ENCODE measurements at places on chromosomes 4 and X.

DNA sequence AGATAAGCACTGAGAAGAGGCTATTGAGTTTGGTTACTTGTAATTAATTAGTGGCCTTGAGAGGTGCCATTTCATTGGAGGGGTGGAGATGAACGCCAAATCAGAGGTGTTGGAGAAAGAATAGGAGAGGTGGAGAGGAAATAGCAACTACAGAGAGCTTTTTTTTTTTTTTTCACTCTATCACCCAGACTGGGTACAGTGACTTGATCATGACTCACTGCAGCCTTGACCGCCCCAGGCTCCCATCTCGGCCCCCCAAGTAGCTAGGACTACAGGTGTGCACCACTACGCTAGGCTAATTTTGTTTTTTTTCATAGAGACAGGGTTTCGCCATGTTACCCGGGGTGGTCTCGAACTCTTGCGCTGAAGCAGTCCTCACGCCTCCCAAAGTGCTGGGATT, 5.2 kb downstream of the NHS start:
- DNase-seq, result no peak

- DNase-seq, result no peak
Observed at GRCh38 chrX:49934148-49934547, 11.8 kb downstream of the CLCN5 start.

GRCh38 chr4:148800336-148800885, 358.2 kb upstream of the NR3C2 start:
- no peak for DNase-seq

DNA sequence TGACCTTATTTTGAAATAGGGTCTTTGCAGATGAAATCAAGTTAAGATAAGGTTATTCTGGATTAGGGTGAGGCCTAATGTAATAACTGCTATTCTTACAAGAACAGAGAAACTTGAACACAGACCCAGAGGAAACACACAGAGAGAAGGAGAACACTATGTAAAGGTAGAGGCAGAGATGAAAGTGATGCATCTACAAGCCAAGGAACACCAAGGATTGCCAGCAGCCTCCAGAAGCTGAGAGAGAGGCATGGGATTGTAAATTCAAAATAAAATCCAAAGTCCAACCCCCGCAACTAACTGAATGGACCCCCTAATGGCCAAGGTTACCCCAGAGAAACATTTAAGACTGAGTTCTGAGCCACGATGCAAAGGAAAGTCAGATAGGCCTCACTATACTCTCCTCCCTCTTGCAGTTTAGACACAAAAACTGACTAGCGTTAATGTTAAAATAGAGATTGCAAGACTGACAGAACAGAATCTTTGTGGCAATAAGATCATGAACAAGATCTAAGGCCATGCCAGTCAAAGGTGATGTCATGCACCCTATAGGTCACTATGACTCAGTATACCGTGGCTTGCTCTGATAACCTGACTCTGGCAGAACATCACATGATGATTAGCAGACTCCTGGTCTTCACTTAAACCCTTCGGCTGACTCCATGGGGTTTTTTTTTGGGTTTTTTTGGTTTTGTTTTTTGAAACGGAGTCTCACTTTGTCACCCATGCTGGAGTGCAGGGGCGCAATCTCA, 42.9 kb downstream of the DDX60L start:
- no peak for DNase-seq

GRCh38 chrX:49842621-49843020, 13.5 kb downstream of the PAGE4 start:
- no peak for DNase-seq

DNA sequence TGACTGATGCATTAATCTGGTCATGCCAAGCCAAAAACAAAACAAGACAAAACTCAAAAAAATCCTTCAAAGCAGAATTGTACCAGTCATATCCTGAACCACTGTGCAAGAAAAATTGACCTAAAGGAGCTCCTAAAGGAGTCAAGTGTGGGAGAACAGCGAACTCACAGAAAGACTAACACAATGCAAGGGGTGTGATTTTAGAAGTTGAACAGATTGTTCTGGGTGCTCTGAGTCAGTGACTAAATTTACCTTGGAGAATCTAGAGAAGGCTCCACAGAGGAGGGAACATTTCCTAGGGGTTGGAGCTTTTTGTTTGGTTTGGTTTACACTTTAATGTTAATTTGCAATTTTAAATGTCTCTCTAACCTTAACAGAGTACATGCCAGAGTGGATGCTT, 48.9 kb upstream of the PHF8 start:
- no peak for DNase-seq

DNA sequence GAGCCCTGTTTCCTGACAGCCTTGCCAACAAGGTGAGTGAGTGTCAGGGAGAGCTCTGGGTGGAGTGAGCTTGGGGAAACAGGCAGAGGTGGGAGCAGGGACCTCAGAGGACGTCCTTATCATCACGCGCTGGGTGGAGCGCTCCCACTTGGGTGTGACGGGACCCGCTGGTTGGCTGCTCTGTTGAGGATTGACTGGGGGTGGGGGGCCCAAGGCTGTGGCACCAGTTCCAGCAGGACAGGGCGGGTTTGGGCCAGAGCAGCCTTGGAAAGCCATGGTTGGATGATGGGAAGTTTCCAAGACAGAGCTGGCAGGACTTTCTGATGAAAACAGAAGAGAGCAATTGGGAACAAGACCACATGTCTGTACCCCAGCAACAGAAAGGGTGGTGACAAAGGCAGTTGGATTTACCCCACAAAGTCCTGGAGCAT, 3.0 kb upstream of the PCGF3 start:
- DNase-seq, result no peak

- no peak for DNase-seq
Observed at GRCh38 chrX:111375747-111376146, 36.2 kb downstream of the DCX start.

- DNase-seq, result no peak
Observed at GRCh38 chr4:60648774-60649173, 551.4 kb upstream of the ADGRL3 start.

GRCh38 chr4:110480031-110480549, 4.1 kb downstream of the ENPEP start:
- no peak for DNase-seq

DNA sequence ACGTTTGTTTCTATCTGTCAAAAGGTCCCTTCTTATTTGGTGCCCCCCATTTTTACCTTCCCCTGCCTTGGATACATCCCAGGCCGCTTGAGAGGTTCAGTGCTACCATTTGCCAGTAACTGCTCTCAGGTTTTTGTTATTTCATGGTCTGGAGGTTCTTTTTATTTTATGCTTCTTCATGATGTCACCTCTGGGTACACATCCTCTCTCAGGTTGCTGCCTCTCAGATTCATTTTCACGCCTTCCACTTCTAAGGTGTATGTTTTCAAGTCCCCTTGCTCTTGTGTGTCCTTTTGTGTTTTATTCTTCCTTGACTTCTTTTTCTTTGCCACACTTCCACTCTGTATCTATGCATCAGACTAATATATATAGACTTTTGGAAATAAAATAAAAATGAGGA, 640.1 kb upstream of the AADAT start:
- no peak for DNase-seq

DNA sequence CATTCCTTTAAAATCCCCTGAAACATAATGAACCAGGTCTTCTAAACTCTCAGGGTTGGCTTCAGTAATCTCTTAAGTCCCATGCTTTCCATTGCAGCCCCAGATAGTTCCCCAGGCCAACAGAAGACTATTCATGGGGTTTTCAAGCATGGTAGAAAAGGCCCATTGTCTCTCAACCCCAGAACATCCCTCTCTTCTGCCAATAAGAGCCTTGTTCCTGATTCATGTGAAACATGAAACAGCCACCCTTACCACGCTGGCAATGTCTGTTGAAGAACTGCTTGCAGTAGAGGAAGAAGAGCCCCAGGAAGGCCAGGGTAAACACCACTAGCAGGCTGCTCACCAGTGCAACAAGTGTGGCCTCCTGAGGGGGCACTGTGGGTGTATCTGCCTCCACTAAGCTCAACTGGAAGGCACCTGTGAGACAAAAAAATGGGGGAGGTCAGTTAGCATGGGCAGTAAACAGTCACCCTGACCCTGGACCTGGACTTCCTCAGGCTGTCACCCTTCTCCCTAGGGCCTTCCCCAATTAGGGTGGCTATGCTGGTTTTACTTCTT, 36.4 kb downstream of the EDA2R start:
- no peak for DNase-seq

DNA sequence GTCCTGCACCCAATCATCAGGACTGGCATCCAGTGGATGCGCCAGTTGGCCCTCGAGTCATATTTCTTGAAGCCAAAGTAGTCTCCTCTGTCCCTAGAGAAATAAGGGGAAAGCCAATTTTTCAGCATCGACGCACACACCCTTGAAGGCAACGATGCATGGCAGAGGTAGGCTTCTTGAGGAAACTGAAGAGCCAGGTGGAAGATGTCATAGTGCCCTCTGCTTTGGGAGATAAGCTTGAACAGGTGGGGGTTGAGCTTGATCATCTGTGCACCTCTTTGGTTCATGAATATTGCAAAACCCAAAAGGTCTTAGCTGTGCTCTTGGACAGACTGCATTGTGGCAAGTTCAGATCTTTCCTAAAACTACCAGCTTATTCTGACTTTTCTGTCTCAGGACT, 34.6 kb upstream of the WDR1 start:
- DNase-seq, result no peak

DNA sequence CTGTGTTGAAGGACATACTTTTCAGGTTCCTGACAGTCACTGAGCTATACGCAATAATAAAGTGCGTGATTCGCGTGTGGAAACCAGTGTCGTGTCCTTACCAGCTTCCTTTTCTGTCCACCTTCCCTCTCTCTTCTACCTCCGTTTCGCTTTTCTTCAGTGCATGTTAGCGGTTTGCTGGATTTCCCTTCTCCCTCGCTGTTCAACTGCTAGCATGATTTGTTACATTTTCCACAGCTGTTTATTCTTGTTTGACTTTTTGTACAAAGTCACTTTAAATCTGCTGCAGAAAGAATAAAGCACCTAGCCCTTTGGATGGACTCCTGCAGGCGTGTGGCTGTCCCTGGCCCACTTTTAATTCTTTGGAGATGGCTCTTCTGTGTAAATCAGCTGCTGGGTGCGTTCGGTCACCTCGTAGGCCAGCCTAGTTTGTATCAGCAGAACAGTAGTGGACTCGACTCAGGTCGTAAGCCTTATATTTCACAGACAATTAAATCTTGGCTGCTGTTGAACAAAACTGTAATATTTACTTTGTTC, 8.9 kb upstream of the HAND2 start:
- no peak for DNase-seq

DNA sequence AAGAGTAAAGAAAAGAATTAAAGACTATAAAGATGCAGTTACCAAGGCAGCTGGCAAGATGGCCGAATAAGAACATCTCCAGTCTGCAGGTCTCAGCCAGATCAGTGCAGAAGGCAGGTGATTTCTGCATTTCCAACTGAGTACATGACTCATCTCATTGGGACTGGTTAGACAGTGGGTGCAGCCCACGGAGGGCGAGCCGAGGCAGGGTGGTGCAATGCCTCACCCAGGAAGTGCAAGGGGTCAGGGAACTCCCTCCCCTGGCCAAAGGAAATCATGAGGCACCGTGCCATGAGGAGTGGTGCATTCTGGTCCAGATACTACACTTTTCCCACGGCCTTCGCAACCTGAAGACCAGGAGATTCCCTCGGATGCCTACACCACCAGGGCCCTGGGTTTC, 20.5 kb downstream of the SPIN4 start:
- DNase-seq, result no peak

- no peak for DNase-seq
Observed at GRCh38 chrX:84363663-84364062, 138.6 kb downstream of the HDX start.

DNA sequence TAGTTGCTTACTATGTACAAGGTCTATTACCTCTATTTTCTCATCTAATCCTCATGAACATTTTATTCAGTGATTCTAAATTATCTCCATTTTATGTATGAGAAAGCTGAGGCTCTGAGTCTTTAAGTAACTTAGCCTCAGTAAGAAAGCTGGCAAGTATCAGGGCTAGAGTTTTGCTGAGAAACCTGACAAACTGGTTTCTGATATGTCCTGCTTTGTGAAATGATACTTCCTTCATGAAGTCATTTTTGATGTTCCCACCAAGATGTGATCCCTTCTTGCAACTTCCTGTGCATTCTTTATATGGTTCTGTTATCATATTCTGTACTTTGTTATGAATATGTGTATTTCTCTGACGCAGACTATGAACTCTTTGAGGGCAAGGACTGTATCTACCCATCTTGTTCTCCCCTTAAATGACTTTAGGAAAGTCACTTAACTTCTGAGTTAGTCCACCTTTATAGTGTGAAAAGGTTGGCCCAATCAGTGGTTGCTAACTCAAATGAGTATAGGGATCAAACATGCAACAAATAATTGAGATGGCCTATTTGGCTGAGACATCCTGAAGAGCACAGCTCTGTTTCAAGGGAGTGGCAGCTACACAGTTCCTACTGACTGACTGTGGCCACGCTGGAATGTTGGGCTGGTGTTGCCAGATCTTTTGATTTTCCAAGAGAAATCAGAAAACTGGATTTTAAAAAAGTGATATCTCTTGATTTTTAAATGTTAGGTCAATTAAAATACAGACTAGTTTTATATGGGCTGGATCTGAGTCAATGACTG, 127.9 kb upstream of the AMOT start:
- no peak for DNase-seq

DNA sequence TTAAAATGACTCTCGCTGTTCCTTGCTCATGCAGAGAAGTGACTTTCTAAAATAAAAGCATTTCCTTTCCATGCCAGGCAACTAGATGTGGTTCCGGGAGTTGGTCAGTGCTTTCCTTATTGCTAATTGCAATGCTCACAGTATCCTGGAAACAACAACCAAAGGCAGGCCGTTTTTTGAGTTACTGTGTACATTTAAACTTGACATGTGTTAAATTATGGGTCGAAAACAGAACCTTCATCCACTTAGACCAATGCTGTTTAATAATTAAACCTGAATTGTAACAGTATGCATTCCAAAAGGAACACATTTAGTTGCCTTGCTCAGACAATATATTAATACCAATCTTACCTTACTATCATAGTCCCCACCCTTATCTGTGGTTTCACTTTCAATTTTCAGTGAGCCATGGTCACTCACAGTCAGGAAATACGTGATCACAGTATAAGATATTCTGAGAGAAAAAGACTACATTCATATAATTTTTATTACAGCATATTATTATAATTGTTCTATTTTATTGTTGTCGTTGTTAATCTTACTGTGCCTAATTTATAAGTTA, 102.6 kb downstream of the HS6ST2 start:
- DNase-seq, result no peak

- no peak for DNase-seq
Observed at GRCh38 chrX:154325541-154325940, 29.9 kb downstream of the TKTL1 start.

DNA sequence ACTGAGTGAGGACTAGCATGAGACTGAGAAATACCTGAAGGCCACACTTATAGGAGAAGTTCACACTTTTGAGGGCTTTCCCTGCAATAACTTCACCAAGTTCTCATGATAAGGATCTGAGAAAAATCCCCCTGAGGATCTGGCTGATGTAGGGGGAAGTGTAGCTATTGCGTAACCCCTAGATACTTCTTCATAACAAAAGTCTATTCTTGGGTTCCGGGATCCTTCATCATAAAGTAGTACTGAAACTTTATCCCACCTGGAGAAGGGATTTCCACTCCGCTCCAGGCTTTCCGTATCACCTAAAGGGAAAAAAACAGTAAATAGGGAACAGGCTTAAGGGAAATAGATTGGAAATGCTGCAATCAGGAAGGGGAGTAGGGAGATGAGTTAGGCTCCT, 13.3 kb downstream of the USP27X start:
- no peak for DNase-seq

GRCh38 chr4:72689923-72690322, 120.9 kb upstream of the ADAMTS3 start:
- no peak for DNase-seq

All from activated T-cell treated with anti-CD3 and anti-CD28 coated beads, Interleukin-2, amount 50 U/mL, for 4 hours (primary cell).